ENCODE measurements at places on chromosomes 7 and 10.

DNA sequence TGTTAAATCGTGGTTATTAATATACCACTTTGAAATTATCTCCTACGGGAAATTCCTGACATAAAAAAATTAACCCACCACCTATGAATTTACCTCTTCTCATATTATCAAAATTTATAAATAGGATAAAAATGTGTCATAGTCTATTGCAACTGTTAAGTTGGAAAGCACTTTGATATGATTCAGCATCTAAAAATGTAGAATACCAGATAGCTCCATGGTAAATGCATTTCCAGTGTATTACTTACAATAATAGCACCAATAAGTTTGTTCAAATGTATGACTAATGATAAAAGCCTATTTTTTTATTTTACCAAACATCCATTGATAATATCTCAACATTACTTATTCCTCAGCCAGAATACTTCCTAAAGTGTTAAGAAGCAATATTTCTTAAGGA is 13.6 kb upstream of the KCND2 start:
- no peak for DNase-seq

- DNase-seq: no peak
Measured at GRCh38 chr7:142798451-142799436, 28.0 kb downstream of the PRSS2 start.

DNA sequence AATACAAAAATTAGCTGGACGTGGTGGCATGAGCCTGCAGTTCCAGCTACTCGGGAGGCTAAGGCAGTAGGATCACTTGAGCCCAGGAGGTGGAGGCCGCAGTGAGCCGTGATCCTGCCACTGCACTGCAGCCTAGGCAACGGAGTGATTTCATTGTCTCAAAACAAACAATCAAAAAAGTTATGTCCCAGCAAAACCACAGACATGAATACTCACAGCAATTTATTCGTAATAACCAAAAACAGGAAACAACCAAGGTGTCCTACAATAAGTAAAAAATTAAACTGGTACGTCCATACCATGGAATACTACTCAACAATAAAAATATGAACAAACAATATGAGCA is 11.6 kb upstream of the CYTH3 start:
- DNase-seq: no peak

GRCh38 chr10:65827359-65827758 is 1098.5 kb upstream of the LRRTM3 start:
- no peak for DNase-seq

DNA sequence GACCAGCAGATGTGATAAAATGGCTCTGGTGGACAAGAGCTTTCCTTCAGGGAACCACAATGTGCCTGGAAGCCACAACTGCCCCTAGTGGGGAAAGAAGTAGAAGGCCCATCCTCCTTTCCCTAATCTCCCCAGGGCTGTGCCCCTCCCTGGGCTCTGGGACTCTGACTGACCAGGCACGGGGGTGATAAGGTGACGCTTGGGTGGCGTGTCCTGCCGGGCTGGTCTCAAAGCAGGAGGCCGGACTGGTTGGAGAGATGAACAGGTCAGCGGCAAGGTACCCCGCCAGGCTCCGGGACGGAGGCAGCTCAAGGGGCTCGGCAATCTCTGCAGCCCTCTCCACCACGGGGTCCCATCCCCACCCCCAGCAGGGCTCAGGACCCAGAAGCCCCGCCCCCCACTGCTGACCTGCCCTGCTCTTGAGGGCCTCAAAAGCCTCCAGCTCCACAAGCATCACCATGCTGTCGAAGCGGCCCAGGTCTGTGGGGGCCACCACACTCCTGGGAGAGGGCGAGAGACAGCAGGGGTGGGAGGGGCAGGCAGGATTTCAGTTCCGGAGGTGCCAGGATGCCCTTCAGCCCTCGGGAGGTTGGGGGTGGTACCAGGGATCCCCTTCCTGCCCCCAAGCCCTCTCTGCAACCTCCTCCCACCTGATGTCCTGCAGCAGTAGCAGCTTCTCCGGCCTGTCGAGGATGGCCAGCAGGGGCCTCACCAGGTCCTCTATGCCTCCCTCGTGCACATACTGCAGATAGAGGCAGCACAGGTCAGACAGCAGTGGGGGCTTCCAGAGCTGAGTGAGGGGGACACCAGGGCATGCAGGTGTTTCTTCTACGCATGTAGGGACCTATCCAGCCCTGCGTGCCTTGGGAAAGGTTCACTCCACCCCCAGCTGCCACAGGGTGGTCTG is 12.2 kb downstream of the LZTS2 start:
- no peak for DNase-seq
